ENCODE measurements at places on chromosomes 2 and 18.

DNA sequence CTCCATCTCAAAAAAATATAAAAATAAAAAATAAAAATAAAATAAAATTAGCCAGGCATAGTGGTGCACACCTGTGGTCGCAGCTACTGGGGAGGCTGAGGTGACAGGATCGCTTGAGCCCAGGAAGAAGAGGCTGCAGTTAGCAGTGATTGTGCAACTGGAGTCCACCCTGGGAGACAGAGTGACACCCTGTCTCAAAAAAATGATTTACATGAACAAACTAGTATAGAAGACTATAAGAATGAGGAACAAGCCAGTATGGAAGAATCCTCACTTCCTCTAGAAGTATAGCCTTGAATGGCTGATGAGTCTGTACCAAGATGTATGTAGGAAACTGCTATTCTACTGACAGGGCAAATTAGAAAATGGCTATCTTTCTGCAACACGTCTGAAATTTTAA lies 10.9 kb downstream of the YES1 start:
- no peak for DNase-seq

GRCh38 chr2:120873958-120874887 lies 138.6 kb downstream of the GLI2 start:
- no peak for DNase-seq

GRCh38 chr2:38740851-38741731 lies 10.1 kb downstream of the SRSF7 start:
- peak; percentile 33 for DNase-seq

GRCh38 chr2:20035955-20036666 lies 15.3 kb downstream of the LAPTM4A start:
- DNase-seq, result no peak

DNA sequence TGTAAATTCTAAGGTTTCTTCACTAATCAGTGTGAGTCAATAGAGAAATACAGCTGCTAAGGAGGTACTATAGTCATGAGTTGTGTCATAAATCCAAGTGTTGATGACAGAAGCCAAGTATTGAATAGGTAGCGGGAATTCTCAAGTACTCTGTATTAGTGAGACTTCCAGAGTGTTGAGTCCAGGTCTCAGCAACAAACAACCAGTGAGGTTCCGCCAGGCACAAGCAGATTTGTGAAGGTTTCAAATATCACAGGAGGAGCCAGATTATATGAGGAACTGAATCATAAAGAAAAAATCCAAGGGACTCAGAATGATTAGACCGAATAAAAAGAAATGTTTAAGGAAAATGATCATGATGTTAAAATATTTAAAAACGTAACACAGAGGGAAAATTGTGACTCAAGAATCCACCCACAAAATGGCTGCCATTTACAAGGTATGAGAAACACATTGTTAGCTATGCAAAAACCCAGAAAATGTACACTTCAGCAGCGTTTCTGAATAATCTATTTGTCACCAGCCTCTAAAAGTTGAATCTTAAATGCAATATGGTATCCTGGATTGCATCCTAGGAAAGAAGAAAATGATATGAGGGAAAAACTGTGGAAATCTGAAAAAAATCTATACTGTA lies 27.3 kb upstream of the EVA1A start:
- peak; percentile 85 for DNase-seq

GRCh38 chr2:217294211-217294610 lies 434.3 kb upstream of the TNP1 start:
- no peak for DNase-seq

DNA sequence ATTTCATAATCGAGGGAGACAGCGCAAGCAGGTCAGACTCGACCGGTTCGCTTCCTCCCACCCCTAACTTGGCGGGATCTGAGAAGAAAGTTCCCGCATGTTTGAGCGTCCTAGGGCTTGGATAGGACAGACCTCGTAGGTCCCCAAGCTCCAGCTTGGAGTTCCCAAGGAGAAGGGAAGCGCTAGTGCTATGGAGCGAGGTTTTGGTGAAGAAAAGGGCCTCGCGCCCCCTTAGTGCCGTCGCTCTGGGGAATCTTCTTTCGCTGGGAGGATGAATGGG lies 11.6 kb upstream of the SKOR2 start:
- no peak for DNase-seq

DNA sequence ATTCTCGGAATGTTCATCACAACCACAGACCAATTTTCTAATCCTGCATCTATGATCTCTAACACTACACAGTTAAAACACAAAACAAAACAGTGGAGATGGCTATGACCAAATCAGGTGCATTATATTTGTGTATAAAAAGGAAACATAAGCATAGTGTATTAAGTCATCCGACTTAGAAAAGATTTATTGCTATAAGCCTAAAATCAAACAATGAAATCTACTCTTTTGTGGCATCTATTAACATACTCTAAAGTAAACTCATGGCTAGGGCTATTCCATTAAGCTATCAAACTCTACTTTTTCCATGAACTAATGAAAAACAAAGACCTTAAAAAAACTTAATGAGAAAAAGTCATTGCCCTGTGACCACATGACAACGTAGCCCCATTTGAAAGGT lies 8.7 kb downstream of the SP3 start:
- DNase-seq, result no peak

DNA sequence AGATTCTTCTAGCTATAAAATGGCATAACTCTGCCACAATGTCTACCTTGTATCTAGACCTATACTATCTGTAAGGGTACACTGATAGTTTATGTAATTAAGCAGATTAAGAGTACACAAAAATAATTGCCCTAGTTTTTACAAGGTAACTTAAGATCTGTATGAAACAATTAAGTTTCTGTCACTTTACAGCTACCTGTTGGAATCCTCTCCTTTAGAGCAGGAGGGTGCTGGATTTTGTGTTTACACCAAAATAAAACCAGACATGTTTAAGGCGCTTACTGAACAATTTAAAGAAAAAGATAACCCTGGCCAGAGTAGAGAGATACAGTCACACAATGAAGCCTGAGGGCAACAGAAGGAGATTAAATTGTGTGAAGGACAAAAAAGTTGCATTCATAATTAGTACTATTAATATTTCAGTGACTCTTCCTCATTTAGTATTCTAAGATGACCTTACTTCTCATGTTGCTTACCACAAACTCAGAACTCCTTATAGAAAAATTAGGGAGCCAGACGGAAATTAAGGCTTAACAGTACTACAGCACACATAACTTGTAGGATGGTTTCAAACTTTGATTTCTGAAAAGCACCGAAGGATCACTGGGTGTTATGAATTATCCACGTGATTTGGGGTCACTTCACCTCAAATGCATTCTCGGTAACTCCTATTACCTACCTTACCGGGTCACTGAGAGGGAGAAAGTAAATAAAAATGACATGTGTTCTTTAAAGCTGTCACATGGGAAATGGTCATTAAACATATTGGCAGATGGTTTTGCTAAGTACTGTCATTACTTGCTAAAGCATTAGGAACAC lies 1.0 kb downstream of the DARS1 start:
- no peak for DNase-seq

- no peak for DNase-seq
Measured at GRCh38 chr2:213022987-213023386, 128.4 kb downstream of the IKZF2 start.

DNA sequence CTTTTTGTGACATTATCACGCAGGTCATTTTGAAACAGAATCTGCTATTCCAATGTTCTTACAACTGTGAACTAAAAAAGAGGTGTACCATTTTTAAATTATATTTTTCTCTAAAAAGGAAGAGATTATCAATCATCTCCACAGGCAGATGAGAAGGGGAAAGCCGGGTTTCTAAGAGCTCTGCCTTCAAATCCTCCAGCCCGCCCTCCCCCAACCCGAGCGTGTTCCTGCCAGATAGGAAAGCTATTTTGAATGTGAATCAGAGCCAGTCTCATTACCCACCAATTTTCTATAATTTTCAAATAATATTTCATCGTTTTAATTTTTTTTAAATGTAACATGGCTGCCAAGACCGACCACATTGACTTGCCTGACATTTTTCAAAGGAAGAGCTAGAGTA lies 65.9 kb downstream of the KCNF1 start:
- no peak for DNase-seq

DNA sequence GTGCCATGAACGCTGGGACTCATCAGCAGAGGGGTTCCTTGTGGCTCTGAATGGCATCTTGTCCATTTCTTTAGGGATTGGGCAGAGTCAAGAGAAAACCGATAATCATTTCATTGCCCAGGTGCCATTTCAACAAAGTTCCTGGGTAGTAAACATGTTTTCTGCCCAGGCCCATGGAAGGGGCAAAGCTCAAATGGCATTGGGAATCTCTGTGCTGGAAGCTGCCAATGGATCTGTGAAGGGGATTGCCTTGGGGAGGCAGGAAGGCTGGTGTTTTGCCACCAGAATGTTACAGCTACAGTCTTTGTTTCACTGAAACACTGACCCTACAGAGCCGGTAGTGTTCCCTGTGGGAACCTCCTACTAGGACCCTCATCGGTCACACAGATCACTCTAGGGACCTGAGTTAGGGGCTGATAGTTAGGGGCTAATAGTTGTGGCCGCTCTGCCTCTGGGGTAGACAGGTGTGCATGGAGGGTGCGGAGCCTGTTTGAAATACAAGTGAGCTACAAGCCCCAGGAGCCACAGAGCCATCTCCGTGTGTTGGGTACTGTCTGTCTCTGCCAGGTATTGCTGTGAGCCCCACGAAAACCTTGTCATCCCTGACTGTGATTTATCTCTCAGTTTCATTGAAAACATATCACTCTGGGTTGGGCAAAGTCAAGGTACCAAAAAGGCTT lies 224.4 kb upstream of the COPS8 start:
- no peak for DNase-seq

- no peak for DNase-seq
Measured at GRCh38 chr2:85647823-85648526, 20.0 kb downstream of the SFTPB start.

GRCh38 chr18:73859837-73860397 lies 287.7 kb downstream of the FBXO15 start:
- no peak for DNase-seq

- DNase-seq, result no peak
Measured at GRCh38 chr18:4455113-4455811, at the start of gene DLGAP1. TSS of gene DLGAP1 (minus strand) at chr18:4455307.

DNA sequence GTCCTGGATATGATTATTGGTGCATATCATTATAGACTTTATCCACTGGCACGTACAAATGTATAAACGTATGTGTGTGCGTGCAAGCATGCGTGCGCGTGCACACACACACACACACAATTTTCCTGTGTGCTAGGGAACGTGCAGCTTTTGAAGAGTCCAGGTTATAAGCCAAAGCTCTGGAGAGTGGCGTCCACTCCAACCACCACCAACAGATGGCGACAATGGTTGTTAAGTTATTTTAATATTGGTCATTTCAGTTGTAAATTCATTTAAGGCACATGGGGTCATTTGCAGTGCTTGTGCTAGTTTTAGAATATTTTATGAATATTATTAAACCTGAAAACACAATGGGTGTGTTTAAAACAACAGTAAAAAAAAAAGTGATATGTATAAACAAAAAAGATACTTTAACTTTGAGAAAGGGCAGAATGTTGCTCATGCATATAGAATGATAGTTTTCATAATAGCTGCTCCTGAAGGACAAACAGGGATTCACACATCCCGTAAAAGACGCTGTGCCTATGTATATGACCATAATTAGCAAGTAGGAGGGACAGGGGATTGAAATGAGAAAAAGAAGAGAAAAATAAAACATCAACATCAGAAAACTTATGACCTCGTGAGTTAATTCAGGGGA lies 124.2 kb upstream of the ITGB6 start:
- DNase-seq, result peak; percentile 66

GRCh38 chr2:169002161-169002738 lies 28.9 kb downstream of the ABCB11 start:
- no peak for DNase-seq

- no peak for DNase-seq
Measured at GRCh38 chr2:172774302-172774701, 38.7 kb downstream of the RAPGEF4 start.

GRCh38 chr2:10469301-10469700 lies 21.2 kb upstream of the ODC1 start:
- no peak for DNase-seq

- no peak for DNase-seq
Measured at GRCh38 chr2:43302182-43302960, 76.0 kb upstream of the ZFP36L2 start.

- no peak for DNase-seq
Measured at GRCh38 chr2:34632327-34632726, 1033.2 kb upstream of the FAM98A start.

GRCh38 chr18:55031979-55032378 lies 72.7 kb upstream of the CCDC68 start:
- no peak for DNase-seq

DNA sequence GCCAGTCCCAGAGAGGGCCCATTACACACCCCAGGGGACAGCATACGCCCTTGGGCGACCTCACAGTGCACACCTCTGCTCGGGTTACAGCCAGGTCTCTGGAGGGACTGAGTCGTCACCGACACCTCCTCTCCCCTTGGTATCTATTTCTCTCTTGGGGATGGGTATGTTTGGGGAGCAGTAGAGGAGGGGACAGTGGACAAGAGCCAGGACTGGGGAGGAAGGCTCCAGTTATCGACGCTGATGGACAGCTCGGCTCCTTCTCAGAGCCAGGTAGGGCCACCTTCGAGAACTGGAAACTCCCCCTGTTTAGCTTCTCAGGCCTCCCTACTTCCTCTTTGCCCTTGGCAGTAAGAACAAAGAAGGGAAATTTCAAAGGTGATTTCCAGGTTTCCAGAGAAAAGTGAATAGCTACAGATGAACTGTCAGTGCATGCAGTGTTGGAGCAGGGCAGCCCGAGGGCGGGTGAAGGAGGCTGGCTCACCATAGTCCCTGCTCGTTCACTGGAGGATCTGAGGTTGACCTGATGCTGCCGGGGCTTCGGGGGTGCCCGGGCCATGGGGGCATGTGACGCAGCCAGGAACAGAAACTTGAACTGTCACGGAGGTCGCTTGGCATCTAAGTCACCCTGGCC lies 4.4 kb upstream of the SEMA4C start:
- no peak for DNase-seq

DNA sequence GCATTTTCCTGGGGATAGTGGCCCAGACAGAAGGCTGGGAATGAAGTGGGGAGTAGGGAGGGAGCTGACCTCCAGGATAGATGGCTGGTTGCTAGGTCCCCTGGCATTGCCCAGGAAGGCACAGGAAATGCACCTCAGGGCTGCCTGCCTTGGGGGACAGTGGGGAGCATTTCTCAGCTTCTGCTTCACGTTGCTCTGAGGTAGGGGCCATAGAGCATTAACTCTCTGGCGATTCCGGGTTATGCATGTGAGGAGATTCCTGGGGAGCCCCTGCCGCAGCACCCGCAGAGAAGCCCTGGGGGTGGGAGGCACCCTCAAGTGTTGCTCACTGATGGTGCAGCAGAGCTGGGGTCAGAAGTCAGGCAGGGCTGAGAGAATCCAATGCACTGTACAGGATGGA lies 256.5 kb downstream of the CYP26B1 start:
- DNase-seq, result no peak

GRCh38 chr2:22879009-22879863 lies 505.7 kb upstream of the KLHL29 start:
- no peak for DNase-seq

All from MCF 10A (cell line).